ENCODE measurements at places on chromosomes 13 and 19.
A peak's percentile ranks its signal among the peaks of the same experiment; 100 is the strongest.

DNA sequence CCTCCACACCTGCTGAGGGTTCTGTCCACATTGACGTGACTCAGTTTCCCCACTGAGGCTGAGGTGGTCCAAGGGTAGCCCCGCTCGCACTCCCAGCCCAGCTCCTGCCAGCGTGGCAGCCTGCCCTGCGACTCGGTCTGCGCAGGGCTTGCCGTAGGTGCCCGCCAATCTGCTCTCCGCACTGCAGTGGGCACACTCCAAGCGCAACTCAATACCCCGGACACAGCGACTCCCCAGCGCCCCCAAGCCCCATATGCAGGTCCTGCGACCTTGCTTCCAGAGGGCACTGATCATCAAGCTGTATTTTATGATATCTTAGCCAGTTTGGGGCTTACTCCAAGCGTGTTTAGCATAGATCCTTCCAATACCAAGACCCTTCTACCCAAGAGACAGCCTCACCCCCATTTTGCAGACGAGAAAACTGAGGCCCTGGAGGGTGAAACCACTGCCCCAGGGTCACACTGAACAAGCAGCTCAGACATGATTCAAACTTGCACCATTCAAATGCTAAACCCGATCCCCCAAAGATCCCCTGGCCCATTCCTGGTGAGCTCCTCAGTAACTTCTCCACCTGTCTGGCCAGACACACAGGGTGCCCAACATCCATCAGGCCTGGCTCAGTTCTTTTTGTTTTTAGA lies 13.5 kb downstream of the PTPRS start:
- DNase-seq, result no peak

- DNase-seq, result no peak
Observed at GRCh38 chr13:44817131-44817671, 172.1 kb downstream of the NUFIP1 start.

DNA sequence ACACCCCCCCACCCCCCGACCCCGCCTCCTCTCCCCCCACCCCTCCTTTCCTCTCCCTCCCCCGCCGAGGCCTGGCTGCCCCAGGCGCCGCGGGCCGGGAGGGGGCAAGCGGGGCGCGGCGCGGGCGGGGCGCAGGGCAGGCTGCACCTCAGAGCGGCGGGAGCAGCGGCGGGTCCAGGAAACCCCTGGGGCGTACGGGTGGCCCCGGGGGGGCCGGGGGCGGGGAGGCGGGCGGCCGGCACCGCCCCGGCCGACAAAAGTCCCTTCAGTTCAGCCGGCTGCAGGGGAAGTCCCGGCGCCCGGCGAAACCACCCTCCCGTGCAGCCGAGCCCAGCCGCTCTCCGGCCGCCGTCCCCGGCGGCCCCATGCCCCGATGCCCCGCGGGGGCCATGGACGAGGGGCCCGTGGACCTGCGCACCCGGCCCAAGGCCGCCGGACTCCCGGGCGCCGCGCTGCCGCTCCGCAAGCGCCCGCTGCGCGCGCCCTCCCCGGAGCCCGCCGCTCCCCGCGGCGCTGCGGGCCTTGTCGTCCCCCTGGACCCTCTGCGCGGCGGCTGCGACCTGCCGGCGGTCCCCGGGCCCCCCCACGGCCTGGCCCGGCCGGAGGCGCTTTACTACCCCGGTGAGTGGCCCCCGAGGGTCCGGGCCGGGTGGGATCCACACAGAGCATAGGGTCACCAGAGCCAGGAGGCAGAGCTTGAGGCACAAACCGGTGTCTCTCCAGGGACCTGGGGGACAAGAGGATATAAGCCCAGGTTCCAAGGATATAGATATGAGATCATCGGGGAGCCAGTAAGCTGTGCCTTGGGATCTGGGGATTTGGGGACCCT lies at the start of gene BCL3:
BCL3 (plus strand) TSS at position 283 of the 829 bp plus-strand sequence; CDS start at position 366, 83 bp downstream.
- DNase-seq, result no peak

DNA sequence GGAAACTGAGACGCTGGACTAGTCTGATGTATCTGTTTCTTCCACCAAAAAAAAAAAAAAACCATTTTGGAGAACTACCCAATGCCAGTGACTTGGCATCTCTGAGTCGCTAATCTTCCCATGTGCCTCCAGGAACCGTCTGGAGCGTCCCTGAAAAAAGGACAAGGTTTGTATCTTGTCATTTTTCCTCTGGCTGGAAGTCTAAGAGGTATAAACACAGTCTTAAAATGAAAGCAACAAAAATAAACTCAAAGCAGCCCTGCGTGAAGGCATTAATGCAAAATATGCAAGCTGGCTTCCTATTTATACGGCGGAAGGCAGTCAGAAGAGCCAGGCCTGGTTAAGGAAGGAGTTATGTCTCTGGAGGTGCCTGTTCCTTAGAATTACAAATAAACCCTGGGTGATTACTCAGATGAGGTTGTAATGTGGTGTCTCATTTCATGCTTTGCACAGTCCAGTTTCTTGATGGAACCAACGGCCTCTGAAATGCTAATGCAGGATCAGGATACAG lies 20.3 kb downstream of the ACTN4 start:
- DNase-seq, result no peak

DNA sequence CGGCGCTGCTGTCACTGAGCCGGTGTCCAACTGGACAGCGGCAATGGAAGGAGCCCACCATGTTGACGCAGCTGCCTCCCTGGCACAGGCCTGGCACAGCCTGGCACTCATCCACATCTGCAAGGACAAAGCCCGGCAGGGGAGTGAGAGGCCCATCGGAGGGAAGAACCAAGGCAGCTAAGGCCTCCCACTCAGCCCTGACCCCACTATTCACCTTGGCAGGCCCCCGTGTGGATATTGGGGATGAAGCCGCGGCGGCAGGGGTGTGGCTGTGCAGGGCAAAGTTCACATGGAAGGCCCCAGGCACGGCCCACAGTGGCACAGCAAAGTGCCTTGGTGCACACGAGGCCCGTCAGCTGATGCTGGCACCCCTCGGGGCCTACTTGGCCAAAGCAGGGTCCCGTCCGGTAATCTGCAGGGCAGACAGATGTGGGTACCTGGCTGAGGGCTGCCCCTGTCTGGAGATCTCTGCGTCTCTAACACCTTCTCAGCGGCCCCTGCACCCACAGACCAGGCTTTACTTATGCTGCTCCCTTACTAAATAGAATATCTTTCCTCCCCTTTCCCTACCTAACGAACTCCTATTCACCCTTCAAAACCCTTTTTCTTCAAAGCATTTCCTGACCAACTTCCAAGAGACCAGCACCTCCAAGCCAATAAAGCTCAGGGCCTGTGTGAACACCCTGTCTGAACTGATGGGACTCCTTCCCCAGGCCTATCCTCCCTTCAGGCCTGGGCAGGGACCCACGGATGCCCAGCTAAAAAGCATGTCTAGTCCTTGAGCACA lies 7.5 kb downstream of the FBN3 start:
- DNase-seq, result no peak

DNA sequence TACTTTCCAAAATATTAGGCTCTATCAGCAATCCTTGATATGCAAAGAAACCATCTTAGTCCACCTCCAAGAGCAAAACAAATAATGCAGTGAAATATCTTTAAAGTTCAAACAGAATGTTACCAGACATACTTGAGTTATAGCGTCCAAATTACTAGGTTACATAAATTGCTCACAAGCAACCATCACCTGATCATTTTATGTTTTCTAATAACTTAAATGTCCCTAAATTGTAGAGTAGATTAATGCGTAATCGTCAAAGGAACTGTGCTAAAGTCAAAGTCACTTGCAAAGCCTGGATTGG lies 350.6 kb upstream of the ARGLU1 start:
- no peak for DNase-seq

DNA sequence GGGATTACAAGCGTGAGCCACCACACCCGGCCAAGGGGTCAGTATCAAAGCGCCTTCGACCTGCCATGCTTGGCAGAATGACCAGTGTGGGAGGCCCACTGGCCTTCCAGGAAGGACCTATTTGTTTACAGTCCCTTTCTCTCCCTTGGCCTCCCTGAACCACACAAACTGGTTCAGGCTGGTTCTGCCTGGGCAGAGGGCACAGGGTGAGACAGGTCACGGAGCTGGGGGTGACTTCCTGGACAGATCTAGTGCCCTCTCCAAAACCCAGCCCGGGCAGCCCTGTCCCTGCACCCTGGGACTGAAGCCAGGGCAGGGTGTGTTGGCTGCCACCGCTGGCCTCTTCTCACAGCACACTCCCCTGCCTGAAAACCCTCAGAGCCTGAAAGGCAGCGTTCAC lies 11.3 kb downstream of the PLEKHF1 start:
- DNase-seq, result no peak

- DNase-seq, result peak; percentile 64
Observed at GRCh38 chr13:111393221-111393790, 72.9 kb downstream of the TEX29 start.

- DNase-seq, result no peak
Observed at GRCh38 chr13:42878721-42879120, 97.3 kb downstream of the FAM216B start.

DNA sequence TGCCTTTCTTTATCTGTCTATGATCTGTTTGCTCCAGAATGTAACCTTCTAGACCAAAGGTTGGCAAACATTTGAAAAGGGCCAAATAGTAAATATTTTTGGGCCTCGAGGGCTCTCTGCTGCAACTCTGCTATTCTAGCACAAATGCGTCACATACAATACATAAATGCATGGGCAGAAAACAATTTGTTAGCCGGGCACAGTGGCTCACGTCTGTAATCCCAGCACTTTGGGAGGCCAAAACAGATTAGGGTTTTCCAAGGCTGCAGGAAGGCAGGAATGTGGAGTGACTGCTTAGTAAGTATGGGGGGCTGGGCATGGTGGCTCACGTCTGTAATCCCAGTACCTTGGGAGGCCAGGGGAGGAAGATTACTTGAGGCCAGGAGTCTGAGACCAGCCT lies 21.9 kb upstream of the EVI5L start:
- no peak for DNase-seq

GRCh38 chr19:42762789-42763188 lies 2.7 kb downstream of the PSG8 start:
- no peak for DNase-seq

DNA sequence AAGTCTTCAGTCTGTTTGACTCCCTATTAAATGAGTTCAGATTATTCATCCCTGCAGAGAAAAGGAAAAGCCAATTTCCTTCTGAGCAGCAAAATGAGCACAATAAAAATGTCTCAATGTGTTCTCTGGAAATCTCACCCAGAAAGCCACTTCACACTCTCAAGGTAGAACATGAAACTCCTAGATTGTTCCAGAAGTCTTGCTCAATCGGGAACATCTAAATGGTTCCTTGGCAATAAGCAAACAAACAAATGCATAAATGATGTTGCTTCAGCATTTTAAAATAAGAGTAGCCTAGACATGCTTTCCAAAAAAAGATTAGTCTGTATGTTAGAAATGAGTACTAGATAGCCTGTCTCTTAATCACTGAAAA lies 59.7 kb upstream of the TNFRSF19 start:
- no peak for DNase-seq

DNA sequence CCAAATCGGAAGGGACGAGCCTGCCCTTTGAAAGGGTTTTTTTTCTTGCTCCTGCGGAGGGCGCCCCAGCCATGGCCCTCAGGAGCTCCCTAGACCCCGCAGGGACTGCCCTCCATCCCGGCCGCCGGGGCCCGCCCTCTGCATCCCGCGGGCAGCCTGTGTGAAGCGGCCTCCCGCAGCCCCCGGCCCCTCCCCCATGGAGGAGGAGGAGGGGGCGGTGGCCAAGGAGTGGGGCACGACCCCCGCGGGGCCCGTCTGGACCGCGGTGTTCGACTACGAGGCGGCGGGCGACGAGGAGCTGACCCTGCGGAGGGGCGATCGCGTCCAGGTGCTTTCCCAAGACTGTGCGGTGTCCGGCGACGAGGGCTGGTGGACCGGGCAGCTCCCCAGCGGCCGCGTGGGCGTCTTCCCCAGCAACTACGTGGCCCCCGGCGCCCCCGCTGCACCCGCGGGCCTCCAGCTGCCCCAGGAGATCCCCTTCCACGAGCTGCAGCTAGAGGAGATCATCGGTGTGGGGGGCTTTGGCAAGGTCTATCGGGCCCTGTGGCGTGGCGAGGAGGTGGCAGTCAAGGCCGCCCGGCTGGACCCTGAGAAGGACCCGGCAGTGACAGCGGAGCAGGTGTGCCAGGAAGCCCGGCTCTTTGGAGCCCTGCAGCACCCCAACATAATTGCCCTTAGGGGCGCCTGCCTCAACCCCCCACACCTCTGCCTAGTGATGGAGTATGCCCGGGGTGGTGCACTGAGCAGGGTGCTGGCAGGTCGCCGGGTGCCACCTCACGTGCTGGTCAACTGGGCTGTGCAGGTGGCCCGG lies 815 bp downstream of the MAP3K10 start:
- no peak for DNase-seq

DNA sequence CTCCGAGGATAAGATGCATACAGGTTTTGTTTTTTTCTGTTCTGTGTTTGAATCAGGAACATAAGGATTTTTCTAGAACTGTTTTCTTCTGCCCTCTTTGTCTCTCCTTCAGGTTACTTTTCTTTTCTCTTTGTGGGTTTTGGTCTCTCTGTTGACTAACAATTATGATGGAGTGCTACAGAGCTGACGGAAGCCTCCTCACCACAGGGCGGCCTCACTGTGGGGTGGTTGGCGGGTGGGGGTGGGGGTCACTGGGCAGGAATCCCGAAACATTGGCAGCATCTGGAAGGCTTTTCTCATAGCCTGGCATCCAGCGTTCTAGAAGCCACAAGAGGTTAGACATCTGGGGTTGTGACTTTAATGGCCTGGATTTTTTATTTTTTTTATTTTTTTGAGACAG lies 12.0 kb upstream of the MATK start:
- DNase-seq, result no peak

- no peak for DNase-seq
Observed at GRCh38 chr19:49862391-49863253, 4.8 kb downstream of the PNKP start.

GRCh38 chr13:89852570-89852969 lies 1494.9 kb upstream of the MIR17HG start:
- DNase-seq, result no peak

DNA sequence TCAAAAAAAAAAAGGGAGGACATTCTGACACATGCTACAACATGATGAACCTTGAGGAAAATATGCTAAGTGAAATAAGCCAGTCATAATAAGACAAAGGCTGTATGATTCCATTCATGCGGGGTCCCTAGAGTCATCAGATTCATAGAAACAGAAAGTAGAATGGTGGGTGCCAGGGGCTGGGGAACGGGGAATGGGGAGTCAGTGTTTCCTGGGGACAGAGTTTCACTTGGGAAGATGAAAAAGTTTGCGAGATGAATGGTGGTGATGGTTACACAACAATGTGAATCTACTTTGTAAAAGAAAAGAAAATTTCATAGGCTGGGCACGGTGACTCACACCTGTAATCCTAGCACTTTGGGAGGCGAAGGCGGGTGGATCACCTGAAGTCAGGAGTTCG lies 6.1 kb upstream of the CLEC4G start:
- no peak for DNase-seq

DNA sequence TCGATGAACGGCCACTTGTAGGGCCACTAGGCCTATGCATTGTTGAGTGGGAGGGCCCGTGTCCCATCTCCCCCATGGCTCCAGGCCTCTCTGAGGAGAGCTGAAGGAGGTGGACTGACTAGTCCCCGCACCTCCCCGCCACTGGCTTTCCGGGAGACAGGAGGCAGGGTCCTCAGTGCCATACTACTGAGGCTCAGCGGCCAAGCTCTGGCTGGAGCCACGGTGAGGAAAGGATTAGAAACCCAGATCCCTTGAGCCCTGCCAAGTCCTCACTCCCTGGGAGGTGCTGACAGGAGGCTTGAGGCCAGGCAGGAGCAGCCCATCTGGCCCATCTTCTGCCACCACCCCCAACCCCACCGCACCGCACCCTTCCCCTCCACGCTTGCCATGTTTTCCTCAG lies 29.0 kb downstream of the CCDC8 start:
- DNase-seq, result no peak

- no peak for DNase-seq
Observed at GRCh38 chr19:46155237-46155636, 7.2 kb downstream of the IGFL2 start.

GRCh38 chr13:90690458-90691080 lies 656.9 kb upstream of the MIR17HG start:
- DNase-seq, result no peak
